NCI-H1436 (cell line): ENCODE measurements at places on chromosomes 1 and 21.

GRCh38 chr1:91792489-91793071 lies 93.4 kb downstream of the TGFBR3 start:
- DNase-seq = no peak

DNA sequence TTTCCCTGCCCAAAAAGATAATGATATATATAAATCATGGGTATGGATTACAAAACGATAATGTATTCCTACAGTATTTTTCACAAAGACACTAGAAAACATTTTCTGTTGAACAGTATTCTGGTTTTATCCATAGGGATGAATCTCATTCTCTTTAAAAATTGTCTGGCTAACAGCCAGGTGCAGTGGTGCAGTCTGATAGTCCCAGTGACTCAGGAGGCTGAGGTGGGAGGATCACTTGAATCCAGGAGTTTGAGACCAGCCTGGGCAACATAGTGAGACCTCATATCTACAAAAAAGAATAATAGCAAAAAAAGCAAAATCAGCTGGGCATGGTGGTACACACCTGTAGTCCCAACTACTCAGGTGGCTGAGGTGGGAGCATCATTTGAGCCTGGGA lies 23.3 kb downstream of the PIP5K1A start:
- no peak for DNase-seq

DNA sequence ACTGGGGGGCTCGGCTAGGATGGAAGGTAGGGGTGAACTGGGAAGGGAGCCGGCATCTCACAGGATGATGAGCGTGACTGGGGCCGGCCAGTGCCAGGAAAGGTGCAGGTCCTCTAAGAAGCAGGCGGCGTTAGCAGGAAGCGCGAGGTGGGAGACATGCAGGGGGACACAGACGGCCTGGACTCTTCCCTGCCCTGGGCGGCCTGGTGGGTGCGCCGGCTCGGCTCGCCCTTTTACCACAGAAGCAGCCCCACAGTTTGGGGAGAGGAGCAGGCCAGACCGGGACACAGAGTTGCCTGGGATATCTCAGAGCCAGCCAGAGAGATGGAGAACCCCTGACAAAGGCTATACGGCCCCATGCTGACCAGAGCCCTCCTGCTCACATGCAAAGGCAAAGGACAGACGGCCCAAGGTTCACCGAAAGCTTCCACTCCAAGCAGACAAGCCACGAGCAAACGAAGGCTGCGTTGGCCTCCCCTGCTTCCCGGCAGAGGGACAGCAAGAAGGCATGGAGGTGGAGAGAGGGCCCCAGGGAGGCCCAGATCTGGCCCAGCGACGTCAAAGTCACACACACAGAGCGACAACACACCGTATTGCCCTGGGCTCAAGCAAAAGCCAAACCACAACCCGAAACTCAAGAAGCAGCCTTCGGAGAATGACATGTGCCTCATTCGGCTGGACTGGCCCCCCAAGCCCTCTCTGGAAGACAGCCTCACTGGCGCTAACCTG lies 14.9 kb upstream of the ALDH4A1 start:
- no peak for DNase-seq

DNA sequence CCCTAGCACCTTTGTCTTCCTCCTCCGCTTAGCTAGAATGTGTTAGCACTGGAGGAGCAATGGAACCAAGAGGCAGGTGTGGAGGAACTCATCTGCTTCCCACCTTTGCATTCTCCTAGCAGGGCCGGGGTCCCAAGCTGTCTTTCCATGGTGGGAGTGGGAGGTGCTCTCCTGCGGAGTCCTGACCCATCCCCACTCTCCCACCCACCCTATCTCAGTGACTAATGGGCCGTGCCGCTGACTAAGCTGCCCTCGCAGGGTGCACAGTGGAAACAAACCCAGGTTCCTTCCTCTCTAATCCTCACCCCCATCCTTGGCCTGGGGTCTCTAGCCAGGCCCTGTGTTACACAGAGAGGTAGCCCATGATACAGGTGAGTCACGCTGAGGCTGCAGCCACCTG lies 177.5 kb downstream of the HIVEP3 start:
- no peak for DNase-seq

DNA sequence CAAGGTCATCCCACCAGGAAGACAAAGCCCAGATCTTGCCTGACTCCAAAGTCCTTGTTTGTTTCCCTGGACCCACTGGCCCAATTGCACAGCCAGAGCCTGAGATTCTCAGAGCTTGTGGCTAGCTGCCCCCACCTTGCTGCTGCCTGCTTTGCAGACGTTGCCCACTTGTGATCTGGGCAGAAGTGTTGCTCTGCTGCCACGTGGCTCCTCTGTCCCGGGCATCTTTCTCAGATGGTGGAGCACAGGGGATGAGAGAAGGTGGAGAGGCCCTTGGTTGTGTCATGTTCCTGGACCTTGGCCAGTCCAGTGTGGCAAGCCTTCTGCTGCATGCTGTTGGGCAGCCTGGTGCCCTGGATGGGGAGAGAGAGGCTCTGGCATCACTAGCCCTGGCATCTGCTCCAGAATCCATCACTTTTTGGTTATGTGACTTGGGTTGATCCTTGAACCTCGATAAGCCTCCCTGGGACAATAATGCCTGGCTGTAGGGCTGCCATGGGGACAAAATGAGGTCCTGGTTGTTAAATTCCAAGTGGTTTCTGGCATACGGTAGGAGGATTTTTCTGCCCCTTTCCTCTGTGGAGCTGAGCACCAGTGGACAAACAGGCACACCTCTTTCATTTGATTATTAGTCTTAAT lies 1.5 kb upstream of the NR0B2 start:
- DNase-seq = no peak

GRCh38 chr1:79501153-79501552 lies 494.6 kb upstream of the ADGRL4 start:
- no peak for DNase-seq

DNA sequence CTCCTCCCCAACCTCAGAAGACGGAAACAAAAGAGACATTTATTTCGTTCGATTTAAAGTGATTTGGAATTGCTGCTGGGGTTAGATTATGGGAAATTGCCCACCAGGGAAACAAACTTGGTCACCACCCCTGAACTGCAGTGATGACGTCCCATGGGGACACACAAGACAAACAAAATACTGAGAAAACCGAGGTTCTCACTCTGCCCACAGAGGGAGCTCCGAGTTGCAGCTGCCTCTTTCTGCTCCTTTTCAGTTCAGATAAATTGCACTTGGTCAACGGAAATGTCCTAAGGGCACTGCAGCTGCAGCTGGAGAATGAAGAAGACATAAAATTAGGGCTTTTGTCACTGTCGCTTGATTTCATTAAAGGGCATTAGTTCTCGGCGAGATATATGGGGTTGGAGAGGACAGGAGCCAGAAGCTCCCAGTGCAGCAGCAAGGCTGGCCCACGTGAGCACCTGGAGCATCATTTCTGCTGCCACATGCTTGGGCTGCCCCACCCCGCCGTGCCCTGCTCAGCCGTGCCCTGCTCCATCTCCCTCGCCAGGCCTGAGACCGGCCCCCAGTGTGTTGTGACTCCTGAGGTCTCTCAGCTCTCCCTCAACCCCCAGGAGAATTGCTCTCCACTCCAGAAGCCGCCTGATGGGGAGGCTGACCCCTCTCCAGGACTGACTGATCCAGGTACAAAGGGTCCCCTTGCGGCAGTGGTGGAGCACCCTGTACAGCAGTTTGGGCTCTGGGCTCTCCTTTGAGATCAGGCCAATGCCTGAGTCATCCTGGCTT lies 231.7 kb upstream of the AJAP1 start:
- DNase-seq = peak; percentile 78

- peak; percentile 44 for DNase-seq
These were observed 24.8 kb upstream of the USH2A start for GRCh38 chr1:216448011-216448510.

DNA sequence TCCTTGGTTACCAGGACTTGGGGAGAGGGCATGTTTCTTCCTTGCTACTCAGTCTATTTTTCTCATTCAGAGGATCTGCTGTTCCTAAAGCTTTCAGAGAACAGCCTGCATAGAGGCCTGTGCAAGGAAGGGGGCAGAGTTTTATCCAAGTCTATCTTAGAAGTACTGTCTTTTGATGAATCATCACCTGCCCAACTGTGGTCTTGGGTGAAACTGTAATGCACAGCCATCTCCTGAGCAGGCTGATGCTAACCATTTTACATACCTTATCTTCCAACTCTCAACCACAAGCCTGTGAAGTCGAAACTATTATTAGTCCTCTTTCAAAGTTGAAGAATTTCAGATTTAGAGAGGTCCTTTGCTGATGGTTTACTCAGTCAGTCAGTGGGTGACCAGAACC lies 368.0 kb downstream of the HHAT start:
- no peak for DNase-seq

- DNase-seq = no peak
These were observed 34.3 kb downstream of the AMY1C start for GRCh38 chr1:103783944-103784377.

DNA sequence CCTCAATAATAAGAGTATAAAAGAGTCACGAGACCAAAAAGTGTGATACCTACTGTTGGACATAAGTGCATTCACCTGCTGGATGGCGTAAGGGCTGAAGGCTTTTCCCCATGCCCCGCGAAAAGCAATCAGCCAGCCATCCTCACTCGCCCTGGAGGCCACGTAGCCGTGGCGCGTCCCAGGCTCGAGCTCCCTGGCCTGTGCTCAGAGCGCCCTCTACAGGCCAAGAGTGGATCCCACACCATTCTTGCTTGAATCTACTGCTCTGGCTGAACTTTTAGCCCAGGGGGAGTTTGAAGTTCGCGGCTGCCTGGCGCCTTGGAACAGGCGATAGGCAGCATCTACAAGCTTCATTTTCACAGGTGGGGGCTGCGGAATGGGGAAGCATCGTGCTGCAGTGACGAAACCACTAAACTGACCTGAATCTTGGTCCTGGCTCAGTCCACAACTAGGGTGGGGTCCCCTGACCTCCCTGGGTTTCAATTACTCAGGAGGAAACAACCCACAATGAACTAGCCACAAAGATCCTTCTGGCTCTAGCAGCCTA lies 70.3 kb upstream of the SERBP1 start:
- peak; percentile 92 for DNase-seq

DNA sequence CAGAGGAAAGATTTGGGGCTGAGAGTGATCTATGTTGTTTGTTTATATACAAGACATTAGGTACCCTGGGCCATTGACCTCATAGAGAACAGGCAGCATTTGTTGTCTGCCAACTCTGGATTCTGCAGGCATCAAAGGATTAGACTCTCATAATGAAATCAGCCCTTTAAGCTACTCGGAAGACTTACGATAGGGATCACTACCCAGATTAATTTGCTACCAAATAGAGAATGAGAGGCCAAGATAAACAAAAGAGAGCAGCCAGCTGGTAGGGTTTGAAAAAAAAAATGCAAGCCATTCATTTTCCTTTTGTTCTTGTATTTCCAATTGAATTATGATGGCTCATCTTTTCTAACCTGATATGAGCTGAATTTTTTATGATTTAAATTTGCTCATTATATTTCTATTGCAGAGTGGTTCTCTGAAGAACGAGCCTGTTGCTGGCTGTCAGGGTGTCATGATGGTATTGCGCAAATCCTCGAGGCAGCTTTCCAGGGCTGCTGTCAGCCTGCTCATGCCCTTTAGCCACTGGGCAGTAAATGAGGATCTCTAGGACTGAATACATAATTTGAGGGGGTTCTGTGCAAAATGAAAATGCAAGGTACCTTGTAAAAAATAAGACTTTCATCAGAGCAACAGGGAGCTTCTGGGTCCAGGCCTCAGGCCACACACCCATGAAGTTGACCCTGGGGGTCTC lies 116.4 kb upstream of the KCNJ15 start:
- DNase-seq = peak; percentile 17

DNA sequence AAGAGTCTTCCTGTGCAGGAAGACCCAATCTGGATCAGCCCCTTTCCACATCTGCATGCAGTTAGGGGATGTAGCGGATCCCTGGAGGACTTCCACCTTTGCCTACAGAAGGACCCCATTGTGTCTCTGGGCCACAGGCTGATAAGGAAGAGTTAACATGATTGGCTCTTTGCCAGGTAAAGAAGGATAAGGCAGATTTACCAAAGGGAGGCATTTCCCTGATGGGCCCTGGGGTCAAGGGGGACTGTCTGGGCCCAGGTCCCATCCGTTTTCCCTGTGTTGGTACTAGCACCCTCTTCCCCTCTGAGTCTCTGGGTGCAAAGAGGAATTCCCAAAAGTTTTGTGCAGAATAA lies 29.1 kb downstream of the SLC26A9 start:
- DNase-seq = no peak

DNA sequence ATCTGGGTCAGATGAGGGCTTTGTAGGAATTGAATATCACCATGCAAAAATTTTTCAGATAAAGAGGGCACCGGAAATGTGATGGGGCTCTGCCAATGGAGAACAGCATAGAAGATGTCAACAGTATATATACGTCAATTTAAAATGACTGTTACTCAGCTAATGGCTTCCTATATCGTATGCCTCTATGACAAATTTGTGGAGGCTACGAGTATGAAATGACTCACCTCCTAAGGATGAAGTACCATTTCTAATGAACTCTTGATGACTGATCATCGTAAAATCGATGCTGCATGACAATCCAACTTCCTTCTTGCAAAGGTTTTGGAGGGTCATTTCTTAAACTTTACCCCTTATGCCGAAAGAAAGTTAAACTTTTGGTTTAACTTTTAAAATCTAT lies 450.3 kb upstream of the ZP4 start:
- DNase-seq = no peak

- no peak for DNase-seq
These were observed 37.0 kb downstream of the DMAP1 start for GRCh38 chr1:44250068-44250781.

GRCh38 chr1:115365738-115366137 lies 27.7 kb upstream of the NGF start:
- no peak for DNase-seq

DNA sequence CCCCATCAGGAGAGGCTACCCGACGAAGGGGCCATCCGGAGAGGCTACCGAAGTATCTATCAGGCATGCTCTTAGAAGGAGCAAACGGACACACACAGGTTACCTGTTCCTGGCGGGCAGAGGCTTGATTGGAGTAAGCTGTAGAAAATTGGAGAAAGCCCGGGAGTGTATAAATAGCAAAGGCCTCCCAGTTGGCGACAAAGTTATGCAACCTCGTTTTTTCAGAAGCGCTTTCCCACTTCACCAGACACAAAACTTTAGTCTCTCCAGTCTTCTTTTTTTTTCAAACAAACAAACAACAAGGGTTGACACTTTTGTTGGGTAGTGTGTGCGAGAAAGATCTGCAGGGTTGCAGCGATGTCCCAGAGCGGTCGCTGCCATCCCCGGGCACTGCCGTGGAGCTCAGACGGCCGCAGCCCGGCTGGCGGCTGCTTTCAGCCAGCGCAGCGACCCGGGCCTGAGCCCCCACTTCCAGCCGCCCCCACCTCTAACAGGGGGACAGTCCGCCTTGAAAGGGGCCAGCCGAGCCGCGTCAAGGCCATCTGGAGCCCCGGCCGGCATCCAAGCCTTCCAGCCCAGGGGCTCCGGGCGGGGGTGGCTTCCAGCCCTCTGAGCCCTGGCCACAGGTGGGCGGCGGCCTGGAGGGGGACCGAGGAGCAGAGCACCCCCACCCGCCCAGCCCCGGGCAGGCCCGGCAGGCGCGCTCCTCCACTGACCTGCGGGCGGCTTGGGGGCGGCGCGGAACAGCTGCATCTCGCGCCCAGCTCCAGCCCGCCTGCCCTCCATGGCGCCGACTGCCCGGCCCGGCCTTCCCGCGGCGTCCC lies 616 bp downstream of the MCOLN3 start:
- DNase-seq = no peak

GRCh38 chr1:18583326-18583941 lies 47.2 kb upstream of the PAX7 start:
- no peak for DNase-seq

GRCh38 chr1:214285610-214286440 lies 4.9 kb downstream of the SMYD2 start:
- DNase-seq = peak; percentile 9

GRCh38 chr1:90339811-90340210 lies 344.9 kb downstream of the ZNF326 start:
- DNase-seq = no peak

- no peak for DNase-seq
These were observed 84.1 kb downstream of the LYPLAL1 start for GRCh38 chr1:219257751-219258150.
